ENCODE measurements at places on chromosomes 3 and 15.

DNA sequence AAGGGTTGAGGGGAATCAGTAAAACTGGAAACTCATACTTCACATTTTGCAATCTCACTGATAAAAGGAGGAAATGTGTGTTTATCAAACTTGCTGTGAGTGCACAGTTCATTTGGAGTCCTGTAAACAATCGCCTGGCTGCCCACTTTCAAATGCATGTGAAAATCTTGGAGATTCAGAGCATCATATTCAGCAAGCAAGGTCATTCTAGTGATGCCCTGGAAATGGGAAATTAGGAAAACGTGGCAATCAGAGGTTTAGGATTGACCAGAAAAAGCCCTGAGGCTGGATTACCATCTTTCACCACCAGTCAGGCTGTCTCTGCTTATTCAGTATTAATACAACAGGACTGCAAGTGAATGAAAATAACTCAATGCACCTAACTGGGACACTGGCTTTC is 23.9 kb downstream of the DPH6 start:
- DNase-seq = no peak

DNA sequence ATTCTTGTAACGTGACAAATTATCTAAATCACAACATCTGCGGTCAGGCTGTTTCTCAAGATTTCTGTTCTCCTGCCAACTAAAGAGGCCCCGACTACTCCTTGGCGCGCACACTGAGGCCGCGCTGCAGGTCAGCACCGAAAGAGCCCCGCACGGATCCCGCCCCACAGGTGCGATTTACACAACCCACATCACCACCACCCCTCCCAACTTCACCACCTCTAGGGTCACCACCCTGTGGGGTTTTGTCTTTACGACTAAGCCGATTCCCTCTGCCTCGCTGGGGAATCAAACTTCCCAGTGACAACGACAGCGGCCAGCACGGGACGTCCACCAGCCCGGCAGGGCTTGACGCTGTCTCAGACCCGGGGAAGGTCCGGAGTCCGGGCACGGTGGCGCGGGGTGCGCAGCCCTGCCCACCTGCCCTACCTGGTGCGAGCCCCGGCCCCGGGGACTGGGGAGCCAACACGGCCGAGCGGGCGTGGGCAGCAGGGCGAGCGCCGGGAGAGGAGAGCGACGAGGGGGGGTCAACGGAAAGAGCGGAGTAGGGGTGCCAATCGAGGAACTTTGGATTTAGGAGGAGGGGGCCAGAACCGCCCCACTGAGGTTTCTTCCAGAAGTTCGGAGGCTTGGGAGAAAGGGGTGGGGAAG is 764 bp downstream of the UACA start:
- DNase-seq = peak; percentile 85

DNA sequence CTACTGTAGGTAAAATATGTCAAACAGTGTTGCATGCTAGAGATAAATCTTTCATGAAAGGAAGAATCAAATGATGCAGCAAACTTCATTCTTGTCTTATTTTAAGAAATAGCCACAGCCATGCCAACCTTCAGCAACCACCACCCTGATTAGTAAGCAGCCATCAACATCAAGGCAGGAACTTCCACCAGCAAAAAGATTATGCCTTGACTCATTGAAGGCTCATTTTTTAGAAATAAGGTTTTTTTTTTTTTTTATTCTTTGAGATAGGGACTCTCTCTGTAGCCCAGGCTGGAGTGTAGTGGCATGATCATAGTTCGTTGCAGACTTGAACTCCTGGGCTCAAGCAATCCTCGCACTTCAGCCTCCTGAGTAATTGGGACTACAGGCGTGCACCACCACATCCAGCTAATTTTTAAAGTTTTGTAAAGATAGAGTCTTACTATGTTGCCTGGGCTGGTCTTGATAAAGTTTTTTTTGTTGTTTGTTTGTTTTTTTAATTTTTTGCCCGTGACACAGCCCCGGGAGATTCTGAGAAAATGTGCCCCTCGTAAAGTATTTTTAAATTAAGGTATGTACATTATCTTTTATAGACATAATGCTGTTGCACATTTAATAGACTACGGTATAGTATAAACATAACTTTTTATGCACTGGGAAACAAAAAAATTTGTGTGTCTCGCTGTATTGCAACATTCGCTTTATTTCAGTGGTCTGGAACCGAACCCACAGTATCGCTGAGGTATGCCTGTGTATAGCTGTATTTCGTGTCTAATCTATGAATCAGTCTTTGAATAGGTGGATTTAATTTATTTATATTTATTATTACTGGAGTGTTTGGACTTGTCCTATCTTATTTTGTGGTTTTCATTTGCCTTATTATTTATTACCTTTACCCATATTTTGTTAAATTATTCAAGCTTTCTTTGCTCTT is 23.3 kb downstream of the SNRK start:
- no peak for DNase-seq

- DNase-seq = no peak
Observed at GRCh38 chr3:107861904-107862303, 228.9 kb downstream of the CD47 start.

DNA sequence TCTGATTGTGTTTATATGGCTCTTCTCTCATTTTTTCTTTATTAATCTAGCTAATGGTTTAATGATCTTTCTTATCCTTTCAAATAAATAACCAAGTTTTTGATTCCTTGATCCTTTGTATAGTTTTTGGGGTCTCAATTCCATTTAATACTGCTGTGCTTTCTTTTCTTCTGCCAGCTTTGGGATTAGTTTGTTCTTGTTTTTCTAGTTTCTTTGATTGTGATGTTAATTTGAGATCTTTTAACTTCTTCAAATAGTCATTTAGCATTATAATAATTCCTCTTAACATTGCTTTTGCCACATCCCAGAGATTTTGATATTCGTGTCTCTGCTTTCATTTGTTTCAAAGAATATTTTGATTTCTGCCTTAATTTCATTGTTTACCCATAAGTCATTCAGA is 1126.6 kb downstream of the NAALADL2 start:
- no peak for DNase-seq

DNA sequence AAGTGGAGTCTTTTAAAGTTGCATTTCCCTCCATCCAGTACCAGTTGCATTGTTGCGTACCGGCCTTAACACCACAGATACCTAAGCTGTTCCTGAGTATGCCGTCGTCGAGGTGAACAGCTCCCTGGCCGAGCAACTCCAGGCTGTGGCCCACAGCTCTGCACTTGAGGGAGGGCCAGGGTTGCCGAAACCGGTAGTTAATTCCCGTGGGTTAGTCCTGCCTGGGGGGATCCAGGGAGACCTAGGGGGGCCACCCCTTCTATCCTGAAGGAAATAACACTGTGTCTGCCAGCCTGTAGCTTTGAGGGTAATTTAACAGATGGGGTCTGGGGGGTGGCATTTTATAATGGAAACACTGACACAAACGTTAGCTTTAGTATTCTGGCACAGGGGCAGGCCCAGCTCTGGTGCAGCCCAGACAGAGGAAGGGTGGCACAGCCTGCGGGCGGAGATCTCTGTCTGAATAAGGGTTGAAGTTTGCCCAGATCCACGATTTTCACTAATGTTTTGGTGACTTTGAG is 60.8 kb downstream of the RGMA start:
- peak; percentile 29 for DNase-seq

GRCh38 chr3:141858312-141858711 is 18.1 kb upstream of the ATP1B3 start:
- DNase-seq = no peak

GRCh38 chr15:75407083-75407482 is 38.7 kb upstream of the MAN2C1 start:
- no peak for DNase-seq

DNA sequence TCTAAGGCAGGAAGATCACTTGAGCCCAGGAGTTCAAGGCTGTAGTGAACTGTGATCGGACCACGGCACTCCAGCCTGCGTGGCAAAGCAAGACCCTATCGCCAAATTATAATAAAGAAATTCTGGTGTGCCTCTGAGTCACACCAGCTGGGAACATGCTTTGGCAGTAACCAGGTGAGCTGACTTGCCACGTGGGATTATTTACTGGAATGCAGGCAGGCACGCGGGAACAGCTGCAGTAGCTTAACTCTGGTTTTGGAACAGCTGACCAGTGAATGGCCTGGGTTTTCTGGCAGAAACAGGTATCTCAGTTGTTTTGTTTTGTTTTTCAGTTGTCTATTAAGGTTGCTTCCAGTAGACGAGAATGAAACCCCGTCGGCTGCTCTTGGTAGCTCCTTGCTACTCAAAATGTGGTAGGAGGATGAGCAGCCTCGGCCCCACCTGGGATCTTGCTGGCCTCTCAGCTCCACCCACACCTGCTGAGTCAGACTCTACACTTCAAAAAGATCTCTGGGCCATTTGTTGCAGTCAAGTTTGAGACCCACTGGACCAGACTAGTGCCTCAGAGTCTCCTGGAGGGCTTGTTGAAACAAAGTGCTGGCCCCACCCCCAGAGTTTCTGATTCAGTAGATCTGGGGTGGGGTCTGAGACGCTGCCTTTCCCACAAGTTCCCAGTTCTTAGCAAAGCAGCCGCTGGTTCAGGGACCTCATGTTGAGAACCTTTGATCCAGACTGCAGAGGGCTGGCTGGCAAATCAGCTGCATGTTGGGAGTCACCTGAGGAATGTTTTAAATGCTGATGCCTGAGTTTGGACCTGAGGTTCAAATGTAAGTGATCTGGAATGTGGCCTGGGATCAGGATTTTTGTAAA is 26.6 kb downstream of the IDH2 start:
- DNase-seq = no peak

GRCh38 chr3:129553719-129554118 is 10.7 kb downstream of the H1-8 start:
- DNase-seq = no peak

- DNase-seq = no peak
Observed at GRCh38 chr3:62462104-62462762, 88.9 kb upstream of the FEZF2 start.

GRCh38 chr15:81776976-81777375 is 268.8 kb downstream of the MEX3B start:
- DNase-seq = no peak

DNA sequence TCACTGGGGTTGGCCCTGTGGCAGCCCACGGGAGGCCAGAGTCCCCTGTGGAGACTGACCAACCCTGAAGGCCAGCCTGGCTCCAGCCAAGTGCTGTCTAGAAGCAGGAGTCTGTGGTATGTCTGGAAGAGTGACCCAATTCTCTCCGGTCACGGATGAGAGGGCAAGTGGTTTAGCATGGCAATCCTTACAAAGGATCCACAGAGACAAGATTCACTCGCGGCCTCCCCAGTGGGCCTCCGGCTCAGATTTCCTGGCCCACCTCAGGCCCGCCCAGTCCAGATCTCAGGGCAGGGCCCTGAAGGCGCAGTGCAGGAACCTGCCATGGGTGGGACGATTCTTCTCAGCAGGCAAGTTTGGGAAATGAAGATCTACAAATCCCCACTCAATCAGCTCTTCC is 5.0 kb upstream of the BCL2L10 start:
- no peak for DNase-seq

GRCh38 chr15:96213896-96214295 is 116.6 kb upstream of the NR2F2 start:
- no peak for DNase-seq

- no peak for DNase-seq
Observed at GRCh38 chr15:56797720-56798275, 64.5 kb upstream of the ZNF280D start.

DNA sequence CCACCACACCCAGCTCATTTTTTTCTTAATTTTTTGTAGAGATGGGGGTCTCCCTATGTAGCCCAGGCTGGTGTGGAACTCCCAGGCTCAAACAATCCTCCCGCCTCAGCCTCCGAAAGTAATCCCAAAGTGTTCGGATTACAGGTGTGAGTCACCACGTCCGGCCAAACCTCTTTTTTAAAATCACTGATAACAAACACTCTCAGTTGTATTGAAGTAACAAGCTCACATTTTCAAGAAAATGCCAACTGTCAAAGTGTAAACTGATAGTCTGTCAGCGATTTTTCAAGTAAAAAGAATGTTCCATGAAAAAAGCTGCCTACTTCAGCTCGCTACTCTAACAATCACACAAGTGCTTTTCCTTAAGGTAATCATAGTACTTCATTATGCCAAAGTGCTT is 33.4 kb downstream of the UBXN7 start:
- DNase-seq = no peak

- no peak for DNase-seq
Observed at GRCh38 chr3:138033202-138033691, 23.3 kb downstream of the CLDN18 start.

GRCh38 chr3:57733790-57734189 is 22.3 kb upstream of the SLMAP start:
- DNase-seq = peak; percentile 45

- no peak for DNase-seq
Observed at GRCh38 chr3:28280781-28281180, 39.4 kb downstream of the CMC1 start.

GRCh38 chr3:31002730-31003129 is 108.3 kb upstream of the GADL1 start:
- DNase-seq = no peak

DNA sequence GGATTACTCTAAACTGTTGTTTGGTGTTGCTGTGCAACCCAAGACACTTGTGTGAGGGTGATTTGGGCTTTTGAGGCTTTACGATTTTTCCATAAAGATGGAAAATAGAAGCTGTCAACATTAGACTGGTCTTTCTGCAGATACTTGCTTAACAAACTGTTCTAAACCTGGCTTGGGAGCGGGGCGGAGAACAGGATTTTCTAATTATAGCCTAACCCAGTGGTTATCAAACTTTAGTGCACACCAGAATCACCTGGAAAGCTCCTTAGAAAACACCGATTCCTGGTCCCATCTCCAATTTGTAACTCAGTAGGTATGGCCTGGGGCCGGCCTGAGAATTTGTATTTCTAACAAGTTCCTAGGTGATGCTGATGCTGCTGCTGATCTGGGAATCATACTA is 19.0 kb downstream of the GPR156 start:
- DNase-seq = no peak

DNA sequence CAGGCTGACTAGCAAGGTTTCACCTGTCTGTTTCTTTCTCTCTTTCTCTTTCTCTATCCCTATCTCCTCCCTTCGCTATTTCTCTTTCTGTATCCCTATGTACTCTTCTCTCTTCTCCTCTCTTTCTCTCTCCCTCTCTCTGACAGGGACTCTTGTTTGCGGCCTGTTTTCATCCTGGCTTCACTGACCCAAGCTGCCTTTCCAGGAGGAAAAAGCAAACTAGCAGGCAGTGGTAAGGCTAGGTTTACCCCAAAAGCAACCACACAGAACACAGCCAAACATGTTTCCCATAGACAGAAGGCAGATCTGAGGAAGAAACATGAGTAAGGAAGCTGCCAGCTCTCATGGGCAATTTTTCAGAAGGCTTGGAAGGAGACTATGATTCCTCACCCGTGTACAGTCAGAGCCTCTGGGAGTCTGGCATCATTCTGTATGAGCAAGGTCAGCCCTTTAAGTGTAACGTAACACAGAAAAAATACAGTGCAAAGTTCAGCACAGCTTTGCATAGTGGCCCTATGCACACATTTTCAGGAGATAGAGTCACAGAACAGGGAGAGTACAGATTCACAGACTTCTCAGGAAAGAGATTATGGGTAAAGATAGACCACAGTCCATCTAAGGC is 61.0 kb downstream of the OCA2 start:
- no peak for DNase-seq

- peak; percentile 23 for DNase-seq
Observed at GRCh38 chr3:134663721-134664456, 13.1 kb upstream of the KY start.

GRCh38 chr3:123027292-123028232 is at the start of gene SEMA5B:
SEMA5B (minus strand) TSS chr3:123027763; CDS start chr3:122961263, 66,500 bp downstream.
- DNase-seq = no peak

GRCh38 chr15:57924598-57924997 is 140.9 kb downstream of the ALDH1A2 start:
- DNase-seq = no peak

- no peak for DNase-seq
Observed at GRCh38 chr3:112667599-112667998, 26.7 kb upstream of the CCDC80 start.

Measured in foreskin fibroblast (primary cell).